Spinal cord (tissue), 10 donors: ENCODE measurements at places on chromosomes 3 and 15. TPM values are rescaled to one million over a fixed set of nuclear protein-coding genes. Genes with fewer than 3 reads are reported as not detected.
A peak's percentile ranks its signal among the peaks of the same experiment; 100 is the strongest.

The RLBP1 gene
- 3.6 TPM for total RNA-seq

The COMMD4 gene
- total RNA-seq: 67.2 TPM

DNA sequence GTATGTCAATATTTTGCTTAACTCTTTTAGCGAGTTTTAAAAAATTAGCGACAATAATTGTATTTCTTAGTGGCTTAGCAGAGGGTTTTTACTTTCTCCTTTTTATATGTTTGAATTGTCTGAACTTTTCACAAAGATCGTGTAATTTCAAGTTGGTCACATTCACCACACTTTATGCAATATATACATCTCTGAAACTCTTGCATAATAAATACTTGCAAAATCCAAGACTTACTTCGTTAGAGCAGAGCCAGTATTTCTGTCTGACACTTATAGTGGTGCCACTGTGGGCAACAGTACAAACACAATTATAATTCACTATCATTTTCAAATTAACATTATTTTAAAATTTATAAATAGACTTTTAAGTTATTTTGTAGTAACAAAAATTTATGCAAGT is 62.0 kb downstream of the SUCNR1 start:
- no peak overlapping the region for H3K27ac ChIP-seq
- H3K36me3 ChIP-seq: no peaks in the 10 kb centered on the region
- no peak overlapping the region for H3K4me3 ChIP-seq
- H3K27me3 ChIP-seq: no peaks in the 10 kb centered on the region
- H3K4me1 ChIP-seq: no peaks in the 10 kb centered on the region
- no peak for DNase-seq

DNA sequence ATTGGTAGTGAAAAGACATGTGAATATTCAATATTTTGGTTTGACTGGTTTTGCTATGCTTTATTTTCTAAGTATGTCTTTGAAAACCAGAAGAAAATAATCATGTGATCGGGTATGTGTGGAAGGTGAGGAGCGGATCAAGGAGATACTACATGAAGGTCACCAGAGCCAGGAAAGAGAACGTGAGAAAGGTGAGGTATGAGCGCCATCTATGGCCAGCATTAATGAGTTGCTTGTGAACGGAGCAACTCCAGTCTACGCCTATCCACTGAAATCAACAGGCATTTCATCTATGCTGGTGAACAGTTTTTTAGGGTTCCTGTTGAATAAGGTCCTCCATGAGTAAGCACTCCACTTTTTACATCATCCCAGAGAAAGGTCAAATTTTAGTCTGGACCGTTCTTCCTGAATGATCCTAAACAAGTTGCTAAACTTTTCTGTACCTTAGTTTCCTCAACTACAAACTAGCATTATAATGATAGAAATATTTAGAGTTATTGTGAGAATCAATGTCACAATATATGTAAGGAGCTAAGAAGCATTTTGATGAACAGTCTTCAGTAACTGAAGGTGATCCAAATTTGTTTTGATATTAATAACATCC is 1435.2 kb upstream of the CADM2 start:
- no peaks in the 10 kb centered on the region for H3K27me3 ChIP-seq
- no peaks in the 10 kb centered on the region for H3K4me1 ChIP-seq
- peak; percentile 38 for DNase-seq

- no peaks in the 10 kb centered on the region for H3K36me3 ChIP-seq
- H3K27me3 ChIP-seq: no peaks in the 10 kb centered on the region
- no peak overlapping the region for H3K27ac ChIP-seq
- peaks cover 10% of the 10 kb centered on the region for H3K4me1 ChIP-seq
- DNase-seq: no peak
- peak overlapping the region; percentile 67 for H3K4me3 ChIP-seq
Observed at GRCh38 chr3:69014022-69014580, 617 bp upstream of the EOGT start.
